GM23338 (cell line): ENCODE measurements at places on chromosomes 11 and 22.

GRCh38 chr11:92384358-92384757 is 159.7 kb downstream of the FAT3 start:
- no peak for DNase-seq

GRCh38 chr11:70146299-70146698 is 56.8 kb upstream of the FADD start:
- DNase-seq: no peak

- no peak for DNase-seq
These were observed 118.8 kb upstream of the KIRREL3 start for GRCh38 chr11:127119356-127119755.

DNA sequence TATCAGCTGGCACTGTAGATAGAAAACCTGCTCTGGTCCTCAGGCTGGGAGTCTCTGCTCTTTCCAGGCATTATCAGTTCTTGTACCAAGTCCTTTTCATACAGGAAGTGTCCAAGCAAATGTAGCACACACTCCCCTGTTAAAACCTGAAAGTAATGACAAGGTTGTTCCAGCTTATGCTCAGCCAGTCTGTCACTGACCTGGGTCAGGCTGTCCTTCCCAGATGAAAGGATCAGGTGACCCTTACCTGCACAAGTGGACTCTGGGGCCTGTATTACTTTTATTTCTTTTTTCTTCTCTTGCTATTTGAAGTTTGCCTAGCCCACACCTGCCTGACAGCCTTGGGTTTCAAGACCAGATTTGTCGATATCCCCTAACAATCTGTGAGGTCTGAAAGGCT is 156.3 kb upstream of the SESN3 start:
- no peak for DNase-seq

DNA sequence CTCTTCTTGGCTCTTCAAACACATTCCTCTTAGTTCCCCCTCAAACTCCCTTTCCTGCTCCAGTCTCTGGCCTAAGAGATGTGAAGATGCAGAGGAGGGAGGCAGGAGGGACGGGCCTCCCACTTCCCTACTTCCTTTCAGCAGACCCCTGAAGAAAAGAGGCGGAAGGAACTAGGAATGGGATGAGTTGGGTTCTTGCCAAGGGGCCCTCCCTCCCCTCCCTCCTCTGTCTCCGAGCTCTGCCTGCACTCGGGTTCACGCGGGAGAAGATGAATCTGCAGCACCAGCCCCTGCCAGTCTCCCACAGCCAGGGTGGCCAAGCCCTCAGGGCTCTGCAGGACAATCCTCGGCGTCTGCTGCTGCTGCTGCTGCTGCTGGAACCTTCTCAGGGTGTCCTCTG is 24.3 kb upstream of the PKNOX2 start:
- DNase-seq: no peak

DNA sequence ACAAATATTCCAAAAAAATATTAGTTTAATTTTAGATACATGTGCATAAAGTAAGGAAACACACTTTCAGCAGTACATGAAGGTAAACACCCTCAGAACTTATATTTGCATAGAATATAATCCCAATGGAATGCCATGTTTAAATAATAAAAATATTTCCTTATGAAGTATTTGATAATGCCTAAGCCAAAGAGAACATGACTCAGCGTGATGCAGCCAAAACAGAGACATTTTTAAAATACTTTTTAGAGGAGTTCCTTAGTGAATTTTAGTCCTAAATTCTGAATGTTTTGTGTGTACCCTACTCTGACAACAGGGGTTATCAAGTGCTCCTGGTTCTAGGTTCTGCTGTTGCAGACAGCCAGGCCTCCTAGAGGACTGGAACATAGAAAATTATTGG is 39.1 kb upstream of the POU2AF2 start:
- DNase-seq: no peak

DNA sequence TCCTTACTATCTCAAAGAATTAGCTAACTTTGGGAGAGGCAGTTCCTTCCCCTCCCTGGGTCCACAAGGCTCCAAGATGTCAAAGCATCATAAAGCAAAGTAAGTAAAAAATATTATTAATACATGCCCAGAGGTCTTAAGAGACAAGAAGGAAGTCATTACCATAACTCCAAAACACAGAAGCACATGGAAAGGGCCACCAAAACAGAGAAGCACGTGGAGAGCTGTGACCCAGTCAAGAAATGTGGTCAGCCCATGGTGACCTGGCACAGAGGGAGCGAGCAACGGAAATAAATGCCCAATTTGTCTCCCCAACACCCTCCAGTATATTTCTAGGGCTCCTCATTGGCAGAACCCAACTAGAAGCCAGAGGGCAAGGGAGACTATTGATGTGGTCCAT is 277.5 kb upstream of the API5 start:
- no peak for DNase-seq

GRCh38 chr11:57646194-57646798 is 3.4 kb downstream of the YPEL4 start:
- DNase-seq: no peak

DNA sequence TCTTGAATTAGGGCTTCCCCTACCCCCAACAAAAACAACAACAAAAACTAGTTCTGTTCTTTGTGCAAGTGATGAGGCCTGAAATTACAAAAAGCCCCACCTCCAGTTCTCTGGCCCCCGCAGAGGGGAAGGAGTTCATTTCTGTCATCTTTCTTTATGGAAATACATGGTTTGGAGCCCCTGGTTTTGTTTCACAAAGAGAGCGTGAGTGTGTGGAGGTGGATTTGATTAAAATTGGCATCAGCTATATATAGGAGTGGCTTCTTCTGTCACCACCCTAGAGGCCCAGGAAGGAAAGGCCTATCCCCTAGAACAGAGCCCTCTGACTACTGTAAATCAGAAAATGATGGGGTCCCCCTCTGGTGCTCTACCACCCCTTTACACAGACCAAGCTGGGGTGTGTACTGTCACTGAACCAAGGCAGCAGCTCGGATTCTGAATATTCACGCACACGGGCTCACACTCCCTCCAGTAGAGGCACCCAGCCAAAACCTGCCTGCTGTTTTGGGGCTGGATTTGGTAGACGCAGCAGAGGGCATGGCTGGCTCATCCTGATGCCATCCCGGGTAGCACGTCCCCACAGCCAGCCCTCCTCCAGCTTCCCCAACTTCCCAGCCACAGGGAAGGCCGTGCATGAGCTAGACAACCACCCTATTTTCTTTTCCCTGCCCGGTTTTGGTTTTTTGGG is 19.4 kb downstream of the RCOR2 start:
- no peak for DNase-seq

- peak; percentile 92 for DNase-seq
These were observed at the start of gene ZC3H7B for GRCh38 chr22:41301085-41302020. TSS of gene ZC3H7B (plus strand) at chr22:41301525. CDS start at chr22:41320661, 19,136 bp downstream.

GRCh38 chr11:107102692-107103477 is 84.6 kb upstream of the GUCY1A2 start:
- DNase-seq: peak; percentile 11

GRCh38 chr11:93476796-93477195 is 66.4 kb downstream of the SMCO4 start:
- DNase-seq: no peak

GRCh38 chr11:133988686-133989410 is 32.1 kb upstream of the IGSF9B start:
- DNase-seq: no peak

DNA sequence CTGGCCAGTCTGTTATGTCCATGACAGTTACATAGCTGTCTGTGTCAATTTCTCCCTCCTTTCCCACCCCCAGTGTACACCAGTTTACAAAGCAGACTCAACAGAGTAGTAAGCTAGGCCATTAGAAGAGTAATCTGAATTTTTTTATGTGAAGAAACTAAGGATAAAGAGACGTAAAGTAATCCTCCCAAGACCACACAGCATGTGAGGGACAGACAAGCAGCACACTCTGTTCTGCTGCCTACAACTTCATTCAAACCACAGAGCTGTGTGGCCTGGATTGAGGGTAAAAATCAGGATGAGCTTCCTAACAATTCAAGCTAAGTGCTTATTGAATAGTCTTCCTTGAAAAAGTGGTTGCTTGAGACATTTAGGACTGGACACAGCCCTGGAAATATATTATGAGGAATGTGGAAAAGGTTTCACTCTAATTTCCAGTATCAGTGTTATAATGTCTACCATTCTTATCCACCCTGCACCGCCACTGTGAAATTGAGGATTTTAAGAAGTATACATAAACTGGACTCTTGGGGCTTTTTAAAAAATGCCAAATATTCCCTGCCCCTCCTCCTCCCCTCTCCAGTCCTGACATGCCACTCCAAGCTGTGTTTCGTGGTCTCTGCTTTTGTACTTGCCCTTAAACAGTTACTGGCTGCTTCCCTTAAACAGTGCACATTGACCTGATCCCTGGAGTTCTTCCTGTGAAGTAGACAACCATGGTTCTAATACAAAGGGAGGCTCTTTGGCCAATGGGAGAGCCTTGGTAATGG is 40.9 kb downstream of the EXT2 start:
- DNase-seq: no peak

GRCh38 chr11:36251823-36252222 is 37.4 kb downstream of the COMMD9 start:
- no peak for DNase-seq

- no peak for DNase-seq
These were observed 25.0 kb upstream of the EXPH5 start for GRCh38 chr11:108618529-108618928.

DNA sequence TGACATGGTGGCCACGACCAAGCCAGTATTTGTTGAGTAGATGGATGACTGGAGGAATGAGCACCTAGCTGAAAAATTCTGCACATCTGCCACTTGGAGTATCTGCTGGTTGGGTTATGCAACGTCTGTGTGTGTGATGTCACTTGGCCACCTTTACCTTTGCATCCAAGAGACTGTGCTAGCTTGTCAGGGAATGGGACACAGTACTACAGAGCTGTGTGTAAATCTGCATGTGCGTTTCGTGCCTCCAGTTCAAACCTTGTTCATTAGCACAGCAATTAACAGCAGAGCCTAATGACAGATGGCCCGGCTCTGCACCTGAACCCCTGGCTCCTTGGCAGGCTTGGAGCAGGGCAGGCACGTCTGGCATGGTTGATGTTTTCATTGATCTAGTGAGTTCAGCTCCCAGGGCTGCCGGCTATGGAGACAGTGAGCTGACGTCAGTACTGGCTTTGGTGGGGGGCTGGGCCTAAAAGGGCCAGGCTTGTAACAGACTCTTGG is 188.4 kb upstream of the NAV2 start:
- DNase-seq: no peak

- DNase-seq: peak; percentile 29
These were observed 9.1 kb downstream of the DCHS1 start for GRCh38 chr11:6646576-6646917.

DNA sequence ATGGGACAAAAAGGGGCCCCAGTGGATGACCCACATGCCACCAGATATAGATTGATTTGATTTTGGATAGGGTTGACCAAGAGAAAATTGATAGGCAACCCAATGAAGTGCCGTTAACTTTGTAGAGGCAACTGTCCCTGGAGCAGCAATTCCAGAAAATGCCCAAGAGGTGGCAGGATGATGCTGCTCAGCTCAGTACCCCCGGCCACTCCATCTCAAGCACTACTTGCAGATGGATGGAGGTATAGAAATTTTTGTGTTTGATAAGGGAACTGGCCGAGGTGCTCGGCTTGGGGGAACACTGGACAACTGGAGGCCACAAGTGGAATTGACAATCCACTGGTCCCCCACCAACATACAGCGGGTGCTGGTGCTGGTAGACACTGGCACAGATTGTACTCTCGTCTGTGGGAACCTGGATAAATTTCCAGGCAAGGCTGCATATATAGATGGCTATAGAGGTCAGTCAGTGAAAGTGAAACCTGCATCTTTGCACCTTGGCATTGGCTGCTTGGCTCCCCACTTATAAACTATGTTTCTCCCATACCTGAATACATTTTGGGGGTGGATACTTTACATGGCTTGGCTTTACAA is 86.3 kb downstream of the CCDC83 start:
- peak; percentile 77 for DNase-seq

GRCh38 chr22:17537155-17537554 is 26.1 kb upstream of the SLC25A18 start:
- DNase-seq: no peak

DNA sequence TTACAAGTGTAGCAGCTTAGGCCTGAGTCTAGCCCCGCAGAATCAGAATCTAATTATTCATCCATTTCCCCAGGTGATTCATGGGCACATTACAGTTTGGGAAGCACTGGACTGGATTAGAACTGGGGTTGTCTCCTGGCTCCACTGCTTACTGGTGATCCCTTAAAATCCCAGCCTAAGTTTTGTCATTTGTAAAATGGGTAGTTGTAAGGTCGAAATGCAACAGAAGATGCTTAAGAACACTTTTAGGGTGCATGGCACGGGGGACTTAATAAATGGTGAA is 1.3 kb downstream of the STX3 start:
- no peak for DNase-seq

DNA sequence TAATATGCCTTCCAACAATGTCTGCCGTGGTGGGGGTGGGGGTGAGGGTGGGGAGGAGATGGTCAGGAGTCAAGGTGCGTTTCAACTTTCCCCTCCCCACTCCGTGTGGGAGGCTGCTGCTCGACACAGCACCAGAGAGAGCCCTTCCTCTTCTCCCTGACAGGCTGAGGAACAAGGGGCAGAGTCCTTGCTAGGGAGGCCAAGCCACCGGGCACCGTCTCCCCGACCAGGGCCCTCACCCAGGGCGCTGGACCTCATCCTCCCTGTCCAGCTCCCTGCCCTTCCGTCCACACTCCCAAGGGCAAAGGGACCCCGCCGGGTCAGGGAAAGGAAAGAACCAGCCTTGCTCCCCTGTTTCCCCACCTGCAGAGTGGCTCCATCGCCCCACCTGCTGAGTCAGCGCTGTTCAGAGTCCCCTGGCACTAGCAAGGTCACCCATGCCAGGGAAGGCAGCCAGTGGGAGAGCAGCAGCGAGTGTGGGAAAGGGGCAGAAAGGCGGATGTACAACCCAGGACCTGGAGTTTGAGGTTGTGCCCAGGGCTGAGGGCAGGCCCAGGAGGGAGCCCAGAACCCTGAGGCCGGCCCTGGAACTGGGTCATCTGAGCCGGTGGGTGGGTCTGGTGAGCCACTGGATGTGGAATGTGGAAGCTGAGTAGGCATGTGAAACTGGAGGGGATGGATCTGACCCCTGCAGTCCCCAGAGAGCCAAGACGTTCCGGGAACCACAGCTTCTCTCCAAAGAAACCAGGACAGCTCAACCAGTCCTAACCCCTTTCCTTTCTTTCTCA is 47.2 kb downstream of the BUD13 start:
- DNase-seq: peak; percentile 32

GRCh38 chr11:10485646-10486045 is 30.6 kb downstream of the AMPD3 start:
- DNase-seq: no peak

- peak; percentile 44 for DNase-seq
These were observed 84.3 kb downstream of the MSANTD4 start for GRCh38 chr11:105937738-105938137.

- DNase-seq: no peak
These were observed 38.4 kb upstream of the KLHL35 start for GRCh38 chr11:75471176-75471973.

- DNase-seq: peak; percentile 80
These were observed 49.8 kb upstream of the SPATA19 start for GRCh38 chr11:133895061-133895479.

DNA sequence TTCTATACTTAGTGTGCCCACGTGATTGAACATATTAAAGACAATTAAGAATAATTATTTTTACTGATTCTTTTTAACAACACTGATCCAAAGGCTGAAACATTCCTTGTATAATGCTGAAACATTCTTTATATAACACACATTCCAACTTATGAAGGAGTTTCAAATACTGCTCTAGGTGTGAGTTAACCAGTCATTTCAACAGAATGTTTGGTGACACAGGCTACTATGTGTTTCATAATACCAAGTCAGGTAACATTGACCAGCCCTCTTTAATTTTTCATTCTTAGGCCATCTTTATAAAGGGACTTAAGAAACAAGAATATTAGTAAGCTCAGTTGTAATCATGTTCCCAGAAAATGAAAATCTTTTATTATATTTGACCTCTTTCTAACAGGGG is 136.6 kb downstream of the ELP4 start:
- DNase-seq: no peak
